ENCODE measurements at places on chromosomes 12 and 14.

DNA sequence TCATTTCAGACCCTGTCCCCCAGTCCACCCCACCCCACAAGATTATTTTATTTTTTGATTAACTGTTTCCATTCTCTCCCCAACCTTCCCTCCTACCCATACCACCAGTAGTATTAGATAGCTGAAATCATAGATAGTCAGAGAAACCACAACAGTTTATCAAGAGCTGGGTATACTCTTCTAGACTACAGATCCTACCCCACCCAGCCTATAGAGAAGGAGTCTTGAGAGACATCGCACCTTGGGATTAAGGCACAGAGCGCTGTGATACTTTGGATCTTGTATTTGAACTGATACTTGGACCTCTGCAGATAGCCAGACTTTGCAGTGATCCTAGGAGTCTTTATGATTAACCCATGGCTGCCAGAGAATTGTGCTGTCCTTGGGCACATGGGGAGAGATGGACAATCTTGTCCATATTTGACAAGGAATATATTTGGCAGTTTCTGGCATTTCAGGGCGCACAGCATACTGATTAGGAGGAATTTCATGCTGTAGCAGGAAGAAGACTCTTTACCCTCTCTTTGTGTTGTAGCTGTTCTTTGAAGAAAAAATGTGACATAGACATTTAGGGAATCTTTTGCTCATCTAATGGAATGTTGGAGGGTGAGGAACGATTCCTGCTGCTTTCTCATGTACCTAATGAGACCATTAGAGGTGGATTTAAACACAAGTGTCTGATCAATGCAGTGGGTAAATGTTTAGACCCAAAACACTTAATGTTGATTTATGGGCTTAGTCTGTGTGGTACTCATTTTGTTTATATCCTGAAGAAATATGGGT lies 982 bp downstream of the RBMS2 start:
- DNase-seq = no peak

GRCh38 chr14:75604979-75605851 lies 26.8 kb downstream of the FLVCR2 start:
- DNase-seq = no peak

DNA sequence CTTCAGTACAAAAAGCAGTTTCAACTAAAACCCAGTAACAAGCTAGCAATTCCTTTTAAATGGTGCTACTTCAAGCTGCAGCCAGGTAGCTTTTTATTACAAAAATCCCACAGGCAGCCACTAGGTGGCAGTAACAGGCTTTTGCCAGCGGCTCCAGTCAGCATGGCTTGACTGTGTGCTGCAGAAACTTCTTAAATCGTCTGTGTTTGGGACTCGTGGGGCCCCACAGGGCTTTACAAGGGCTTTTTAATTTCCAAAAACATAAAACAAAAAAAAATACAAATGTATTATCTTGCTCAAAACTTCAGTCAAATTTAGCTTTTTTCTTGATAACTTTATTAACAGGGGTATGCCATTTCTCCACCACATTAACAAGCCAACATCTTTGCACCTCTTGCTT lies 3.6 kb upstream of the CLEC4E start:
- peak; percentile 81 for DNase-seq

DNA sequence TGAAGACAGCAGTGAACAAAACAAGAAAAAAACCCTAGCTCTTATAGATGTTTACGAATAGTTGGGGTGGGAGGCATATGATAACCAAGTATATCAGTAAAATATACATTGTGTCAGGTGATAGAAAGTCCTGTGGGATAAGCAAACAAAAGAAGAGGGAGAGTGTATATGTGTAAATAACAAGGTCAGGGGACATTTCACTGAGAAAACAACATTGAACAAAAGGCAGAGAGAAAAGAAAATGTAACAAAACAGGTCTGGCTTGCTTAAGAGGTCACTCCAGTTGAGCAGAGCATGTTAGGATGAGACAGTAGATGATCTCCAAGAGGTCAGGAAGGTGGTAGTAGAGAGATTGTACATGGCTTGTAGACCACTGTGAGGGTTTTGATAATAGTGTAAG lies 304.1 kb downstream of the ACSS3 start:
- DNase-seq = no peak

DNA sequence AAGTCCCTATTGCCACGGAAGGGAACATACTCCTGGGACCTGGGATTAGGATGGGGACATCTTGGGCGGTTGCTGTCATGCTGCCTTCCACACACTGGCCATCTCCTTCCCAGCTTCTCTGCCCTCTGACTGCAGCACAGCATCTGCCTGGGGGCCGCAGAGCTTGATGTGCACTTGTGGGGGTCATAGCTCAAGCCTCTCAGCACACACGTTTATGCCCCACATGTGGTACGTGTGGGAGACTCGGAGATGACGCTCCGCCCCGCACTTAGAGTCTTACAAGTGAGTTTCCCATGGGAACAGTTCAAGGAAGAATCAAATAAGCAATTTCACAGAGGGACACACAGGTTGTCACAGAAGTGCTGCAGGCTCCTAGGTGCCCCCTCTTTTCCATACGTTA lies 8.6 kb downstream of the ACADS start:
- no peak for DNase-seq

DNA sequence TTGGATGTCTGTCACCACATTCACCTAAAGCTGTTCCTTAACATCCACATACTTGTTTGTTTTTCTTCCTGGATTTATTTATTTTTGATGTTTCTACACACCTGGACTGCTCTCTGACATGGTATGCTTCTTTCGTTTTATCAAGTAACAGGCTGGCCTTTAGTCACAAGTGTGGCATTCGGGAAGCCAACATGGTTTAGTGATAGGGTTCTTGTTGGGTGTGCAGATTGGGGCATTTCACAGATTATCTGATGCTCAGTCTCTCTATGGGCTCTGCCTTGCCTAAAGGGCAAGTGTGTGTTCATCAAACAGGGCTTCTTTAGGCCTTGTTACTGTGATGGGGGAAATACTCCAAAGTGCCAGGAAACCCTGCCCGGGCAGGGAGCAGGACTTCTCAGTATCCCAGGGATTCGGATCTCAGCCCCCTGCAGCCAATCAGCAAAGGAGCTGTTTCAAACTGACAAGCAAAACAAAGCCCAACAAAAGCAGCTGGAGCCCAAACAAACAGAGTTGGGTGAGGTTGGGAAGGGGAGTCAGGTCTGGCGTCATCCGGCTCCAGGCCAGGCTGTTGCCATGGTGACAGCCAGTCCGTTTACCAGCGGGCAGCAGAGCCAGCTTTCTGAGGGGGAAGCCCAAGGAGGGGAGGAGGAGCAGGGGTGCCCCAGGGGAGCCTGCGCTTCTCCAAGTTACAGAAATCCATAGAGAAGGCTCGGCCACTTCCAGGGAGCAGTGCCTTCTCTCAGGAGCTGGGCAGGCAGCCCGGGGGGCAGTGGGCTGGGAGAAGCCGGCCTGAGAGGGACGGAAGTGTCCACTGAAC lies 31.9 kb downstream of the FOS start:
- DNase-seq = no peak

All from stimulated activated CD8-positive, alpha-beta memory T cell treated with anti-CD3 and anti-CD28 coated beads, Interleukin-4, amount 100 ng/mL, for 48 hours (primary cell).